Astrocyte of the cerebellum (primary cell): ENCODE measurements at places on chromosomes 11 and 22.

- DNase-seq: peak; percentile 52
Measured at GRCh38 chr22:37196539-37197450, 8.7 kb upstream of the C1QTNF6 start.

- DNase-seq: no peak
Measured at GRCh38 chr11:78821371-78822306, 247.0 kb upstream of the NARS2 start.

DNA sequence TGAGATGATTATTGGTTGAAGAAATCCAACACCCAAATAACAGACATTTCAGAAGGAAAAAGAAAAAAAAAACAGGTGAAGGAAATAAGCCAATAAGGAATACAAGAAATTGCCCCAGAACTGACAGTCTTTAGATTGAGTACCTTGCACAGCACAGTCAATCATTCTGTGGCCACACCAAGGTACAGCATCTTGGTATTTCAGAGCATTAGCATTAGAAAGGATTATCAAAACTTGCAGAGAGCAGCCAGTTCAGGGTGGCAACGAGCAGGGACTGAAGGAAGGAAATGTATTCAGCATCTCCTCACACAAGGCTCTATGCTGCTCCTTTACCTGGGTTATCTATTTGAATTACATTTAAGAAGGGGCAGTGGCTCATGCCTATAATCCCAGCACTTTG lies 2.1 kb downstream of the ADA2 start:
- no peak for DNase-seq

DNA sequence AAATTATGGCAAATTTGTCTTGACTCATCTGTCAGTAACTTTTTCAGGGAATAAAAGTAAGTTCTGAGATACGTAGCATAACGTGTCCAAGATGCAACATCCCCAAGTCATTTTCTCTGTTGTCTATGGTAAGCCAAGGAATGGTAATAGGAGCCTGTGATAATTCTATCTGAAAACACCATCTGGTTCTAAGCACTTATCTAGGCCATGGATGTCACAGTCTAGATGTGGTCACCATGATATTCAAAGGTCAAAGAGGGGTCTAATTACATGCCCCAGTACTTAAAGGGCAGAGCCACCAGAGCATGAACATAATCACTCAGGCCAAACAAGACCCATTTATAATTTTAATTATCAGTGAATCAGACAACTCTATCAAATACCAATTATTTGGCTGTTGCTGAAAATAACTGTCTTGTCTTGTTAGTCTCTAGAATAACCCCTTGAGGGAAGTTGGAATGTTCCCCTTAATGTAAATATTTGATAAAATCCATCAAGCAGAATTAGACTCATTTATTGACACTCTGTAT lies 225.1 kb upstream of the MPPED2 start:
- DNase-seq: no peak

DNA sequence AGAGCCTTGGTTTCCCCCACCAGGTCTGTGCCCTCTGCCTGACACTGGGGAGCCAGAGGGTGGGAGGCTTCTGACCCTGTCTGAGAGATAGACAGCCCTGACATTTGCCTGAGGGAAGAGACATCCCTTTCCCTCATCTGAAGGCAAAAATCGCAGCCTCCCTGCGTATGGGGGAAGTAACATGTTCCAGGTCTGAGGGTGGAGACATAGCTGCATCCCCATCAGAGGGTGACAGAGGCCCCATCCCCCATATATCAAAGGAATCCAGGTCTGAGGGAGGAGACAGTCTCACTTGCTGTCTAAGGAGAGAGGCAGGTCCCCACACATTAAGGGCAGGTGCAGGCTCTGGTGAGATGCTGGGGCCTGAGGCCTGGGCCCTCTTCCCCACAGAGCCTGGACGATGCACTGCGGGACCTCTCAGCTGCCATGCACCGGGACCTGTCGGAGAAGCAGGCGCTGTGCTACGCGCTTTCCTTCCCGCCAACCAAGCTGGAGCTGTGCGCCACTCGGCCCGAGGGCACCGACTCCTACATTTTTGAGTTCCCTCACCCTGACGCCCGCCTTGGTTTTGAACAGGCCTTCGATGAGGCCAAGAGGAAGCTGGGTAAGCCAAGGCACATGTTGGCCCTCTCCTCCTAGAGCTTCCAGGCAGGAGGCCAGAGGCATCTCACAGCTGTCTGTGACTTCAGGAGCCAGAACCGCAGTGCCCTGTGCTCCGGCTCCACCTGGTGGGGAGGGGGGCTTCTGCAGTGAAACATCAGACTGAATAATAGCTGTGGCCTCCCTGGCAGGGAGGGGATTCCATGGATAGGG lies 16.1 kb upstream of the RELT start:
- DNase-seq: peak; percentile 52

DNA sequence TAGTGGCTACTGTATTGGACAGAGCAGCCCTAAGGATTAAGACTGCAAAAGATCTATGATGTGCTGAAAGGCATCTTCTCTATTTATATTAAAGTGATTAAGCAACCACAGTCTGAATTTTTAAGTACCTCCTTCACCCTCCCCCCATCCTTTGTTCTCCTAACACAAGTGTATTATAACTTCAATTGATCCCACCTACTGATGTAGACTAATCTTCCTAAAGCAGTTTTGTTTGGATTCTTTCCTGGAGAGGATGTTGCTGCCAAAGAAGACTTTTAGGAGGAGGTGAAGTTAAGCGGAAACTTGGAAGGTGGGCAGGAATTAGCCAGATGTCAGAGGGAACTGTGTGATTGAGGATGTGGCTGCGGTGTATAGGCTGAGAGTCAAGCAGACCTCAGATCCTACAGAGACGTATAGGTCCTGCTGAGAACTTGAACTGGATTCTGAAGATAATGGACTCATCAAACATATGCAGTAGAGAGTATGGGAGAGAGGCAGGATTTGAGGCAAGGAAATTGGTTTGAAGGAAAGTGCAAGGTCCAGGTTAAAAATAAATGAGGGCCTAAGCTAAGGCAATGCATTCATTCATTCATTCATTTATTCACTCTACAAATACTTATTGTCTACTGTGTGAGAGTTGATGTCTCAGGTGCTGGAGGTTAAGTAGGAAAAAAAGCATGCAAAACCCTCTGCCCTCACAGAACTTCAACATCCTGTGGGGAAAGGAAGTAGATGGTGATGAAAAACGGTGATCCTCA lies 5.2 kb upstream of the RASSF10 start:
- DNase-seq: peak; percentile 93
